T-helper 17 cell (primary cell): ENCODE measurements at places on chromosomes 7 and 10.

GRCh38 chr7:142375710-142376313 is 118.0 kb upstream of the PRSS58 start:
- peaks cover 5% of the 10 kb centered on the region for H3K4me1 ChIP-seq
- H3K4me3 ChIP-seq = no peak overlapping the region
- no peaks in the 10 kb centered on the region for H3K36me3 ChIP-seq
- H3K27me3 ChIP-seq = peaks cover 32% of the 10 kb centered on the region
- DNase-seq = no peak

DNA sequence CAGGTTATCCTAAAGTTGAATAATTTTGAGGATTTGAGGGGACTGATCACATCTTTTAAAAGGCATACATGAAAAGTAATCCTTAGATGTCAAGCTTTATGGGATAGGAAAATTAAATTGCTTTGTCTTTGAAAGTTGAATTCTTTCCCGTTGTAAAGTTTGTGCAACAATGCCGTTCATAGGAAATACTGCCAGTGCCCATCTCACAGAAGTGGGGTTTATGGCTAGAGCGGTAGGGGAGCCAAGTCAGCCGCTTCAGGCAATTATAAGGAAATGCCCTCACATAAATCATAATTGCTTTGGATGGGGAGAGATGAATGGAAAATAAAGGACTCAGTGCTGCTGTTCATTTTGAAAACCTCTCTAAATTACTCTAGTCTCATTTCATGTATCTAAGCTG is 18.1 kb downstream of the CDC123 start:
- no peak overlapping the region for H3K4me3 ChIP-seq
- peak overlapping the region; percentile 88 for H3K27ac ChIP-seq
- no peaks in the 10 kb centered on the region for H3K27me3 ChIP-seq
- peaks cover 20% of the 10 kb centered on the region for H3K4me1 ChIP-seq
- peaks cover 7% of the 10 kb centered on the region for H3K36me3 ChIP-seq

DNA sequence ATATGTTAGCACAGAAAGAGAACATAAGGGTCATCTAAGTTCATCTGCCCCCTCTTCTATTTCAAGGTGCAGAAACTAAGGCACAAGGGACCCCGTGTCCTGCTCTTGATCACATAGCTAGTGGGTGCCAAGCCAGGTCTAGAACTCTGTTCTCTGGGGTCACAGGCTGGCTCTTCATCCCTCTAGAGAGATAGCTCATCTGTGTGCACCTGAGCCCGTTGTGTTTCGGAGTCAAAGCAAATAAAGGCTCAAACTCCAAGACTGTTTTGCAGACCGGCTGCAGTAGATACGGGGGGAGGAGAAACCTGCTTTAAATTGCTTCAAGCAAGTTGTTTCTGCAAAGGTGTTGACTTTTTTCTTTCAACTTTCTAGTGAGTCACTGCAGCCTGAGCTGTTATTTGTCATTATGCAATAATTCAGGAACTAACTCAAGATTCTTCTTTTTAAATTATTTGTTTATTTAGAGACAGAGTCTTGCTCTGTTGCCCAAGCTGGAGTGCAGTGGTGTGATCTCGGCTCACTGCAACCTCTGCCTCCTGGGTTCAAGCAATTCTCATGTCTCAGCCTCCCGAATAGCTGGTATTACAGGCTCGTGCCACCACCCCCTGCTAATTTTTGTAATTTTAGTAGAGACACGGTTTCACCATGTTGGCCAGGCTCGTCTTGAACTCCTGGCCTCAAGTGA is 6.5 kb downstream of the BLVRA start:
- peaks cover 33% of the 10 kb centered on the region for H3K4me1 ChIP-seq
- H3K36me3 ChIP-seq = no peaks in the 10 kb centered on the region
- no peaks in the 10 kb centered on the region for H3K27me3 ChIP-seq

DNA sequence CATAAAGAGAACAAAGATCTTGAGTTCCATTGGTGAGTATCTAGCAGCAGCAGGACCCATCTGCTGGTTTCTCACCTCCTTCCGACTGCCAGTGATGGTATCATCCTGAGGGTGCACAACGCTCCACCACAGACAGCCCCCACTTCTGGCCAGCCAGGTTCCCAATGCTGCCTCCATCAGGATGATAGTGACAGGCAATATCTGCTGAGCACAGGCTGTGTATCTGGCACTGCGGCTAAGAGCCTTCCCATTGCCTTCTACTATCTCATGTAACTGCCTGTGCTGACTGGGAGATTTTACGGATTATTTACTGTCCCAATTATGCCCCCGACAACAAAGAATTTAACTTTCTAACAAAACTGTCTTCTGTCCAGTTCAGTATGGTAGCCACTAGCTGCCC is 352.4 kb upstream of the AOAH start:
- no peak overlapping the region for H3K4me3 ChIP-seq
- H3K4me1 ChIP-seq = peaks cover 9% of the 10 kb centered on the region
- no peak overlapping the region for H3K27ac ChIP-seq
- H3K27me3 ChIP-seq = no peaks in the 10 kb centered on the region

DNA sequence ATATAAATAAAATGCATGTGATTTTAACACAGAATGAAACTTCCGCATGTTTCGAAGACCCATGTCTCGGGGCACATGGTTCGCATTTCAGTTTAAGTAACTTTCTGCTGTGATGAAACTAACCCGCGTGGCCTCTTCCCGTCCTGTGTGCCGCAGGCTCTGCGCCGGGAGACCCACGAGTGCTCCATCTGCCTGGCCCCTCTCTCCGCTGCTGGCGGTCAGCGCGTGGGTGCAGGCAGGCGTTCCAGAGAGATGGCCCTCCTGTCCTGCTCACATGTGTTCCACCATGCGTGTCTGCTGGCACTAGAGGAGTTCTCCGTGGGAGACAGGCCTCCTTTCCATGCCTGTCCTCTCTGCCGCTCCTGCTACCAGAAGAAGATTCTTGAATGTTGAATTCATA is 35.7 kb downstream of the RNF32 start:
- no peak overlapping the region for H3K4me3 ChIP-seq
- no peaks in the 10 kb centered on the region for H3K4me1 ChIP-seq

DNA sequence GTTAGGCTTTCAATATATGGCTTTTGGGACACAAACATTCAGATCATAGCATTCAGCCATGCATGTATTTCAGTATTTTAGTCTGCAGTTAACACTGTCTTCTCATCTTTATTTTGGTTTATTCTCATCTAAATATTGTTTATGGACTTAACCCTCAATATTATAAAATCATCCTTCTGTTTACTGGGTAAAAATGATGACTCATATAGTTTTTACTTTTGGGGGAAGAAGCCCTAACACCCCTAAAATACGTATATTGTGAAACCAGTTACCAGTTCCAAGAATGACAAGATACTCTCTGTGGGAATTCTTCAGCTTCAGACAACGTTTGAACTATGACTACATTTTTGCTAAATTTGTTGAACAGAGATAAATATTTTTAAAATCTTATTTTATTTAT is 505.4 kb downstream of the LRMDA start:
- H3K4me1 ChIP-seq = no peaks in the 10 kb centered on the region
- peaks cover 42% of the 10 kb centered on the region for H3K27me3 ChIP-seq
- DNase-seq = no peak
- H3K4me3 ChIP-seq = no peak overlapping the region
- H3K27ac ChIP-seq = no peak overlapping the region
- no peaks in the 10 kb centered on the region for H3K36me3 ChIP-seq

DNA sequence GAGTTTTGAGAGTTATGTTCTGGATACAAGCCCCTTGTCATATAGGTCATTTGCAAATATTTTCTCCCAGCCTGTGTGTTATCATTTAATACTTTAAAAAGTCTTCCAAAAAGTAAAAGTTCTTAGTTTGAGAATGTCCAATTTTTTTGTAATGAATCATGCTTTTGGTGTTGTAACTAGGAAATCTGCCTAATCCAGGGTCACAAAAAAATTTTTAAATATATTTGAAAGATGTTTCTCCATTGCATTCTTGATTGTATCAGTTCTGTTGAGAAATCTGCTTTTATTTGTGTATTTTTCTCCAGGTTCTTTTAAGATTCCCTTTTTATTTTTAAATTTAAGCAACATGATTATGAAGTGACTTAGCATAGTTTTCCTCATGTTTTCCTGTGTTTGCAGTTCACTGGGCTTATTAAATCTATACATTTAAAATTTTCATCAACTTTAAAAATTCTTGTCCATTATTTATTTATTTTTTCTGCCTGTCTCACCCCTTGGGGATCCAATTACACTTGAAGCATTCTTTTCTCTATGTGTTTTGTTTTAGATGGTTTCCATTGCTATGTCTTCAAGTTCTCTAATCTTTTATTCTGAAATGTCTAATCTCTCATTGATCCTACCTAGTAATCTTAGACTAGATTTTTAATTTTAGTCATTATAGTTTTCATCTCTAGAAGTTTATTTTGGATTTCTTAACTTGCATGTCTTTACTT is 47.0 kb downstream of the CCDC71L start:
- H3K27ac ChIP-seq = no peak overlapping the region
- H3K4me3 ChIP-seq = no peak overlapping the region
- H3K4me1 ChIP-seq = peaks cover 2% of the 10 kb centered on the region
- peaks cover 6% of the 10 kb centered on the region for H3K36me3 ChIP-seq
- DNase-seq = no peak

DNA sequence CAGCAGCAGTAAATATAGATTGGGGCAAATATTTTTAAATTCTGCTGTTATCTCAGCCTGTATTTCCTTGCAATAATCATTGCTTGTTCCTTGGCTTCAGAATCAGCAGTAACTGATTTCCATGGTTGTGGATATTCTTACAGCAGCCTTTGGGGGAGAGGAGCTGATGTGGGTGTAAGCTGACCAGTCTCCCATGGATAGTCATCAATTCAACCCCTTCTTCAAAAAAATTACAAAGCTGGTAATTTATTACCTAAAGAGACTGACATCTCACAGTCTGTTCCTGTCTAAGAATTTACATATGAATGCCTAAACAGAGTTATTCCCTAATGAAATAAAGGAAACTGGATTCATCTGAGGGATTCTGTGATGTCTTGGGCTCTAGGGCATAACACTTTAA is 103.1 kb upstream of the CABCOCO1 start:
- no peaks in the 10 kb centered on the region for H3K4me1 ChIP-seq
- no peaks in the 10 kb centered on the region for H3K36me3 ChIP-seq
- DNase-seq = no peak
- H3K27me3 ChIP-seq = peaks cover 7% of the 10 kb centered on the region

- H3K27ac ChIP-seq = no peak overlapping the region
- peak overlapping the region; percentile 13 for H3K4me3 ChIP-seq
- H3K27me3 ChIP-seq = no peaks in the 10 kb centered on the region
- H3K36me3 ChIP-seq = peaks cover 7% of the 10 kb centered on the region
Observed at GRCh38 chr10:75201793-75202307, 8.7 kb upstream of the VDAC2 start.

GRCh38 chr7:124031919-124032318 is 948 bp downstream of the TMEM229A start:
- H3K27me3 ChIP-seq = peaks cover 42% of the 10 kb centered on the region
- peaks cover 7% of the 10 kb centered on the region for H3K4me1 ChIP-seq
- peaks cover 2% of the 10 kb centered on the region for H3K36me3 ChIP-seq
- H3K4me3 ChIP-seq = peak overlapping the region; percentile 80
- DNase-seq = no peak
- H3K27ac ChIP-seq = no peak overlapping the region

DNA sequence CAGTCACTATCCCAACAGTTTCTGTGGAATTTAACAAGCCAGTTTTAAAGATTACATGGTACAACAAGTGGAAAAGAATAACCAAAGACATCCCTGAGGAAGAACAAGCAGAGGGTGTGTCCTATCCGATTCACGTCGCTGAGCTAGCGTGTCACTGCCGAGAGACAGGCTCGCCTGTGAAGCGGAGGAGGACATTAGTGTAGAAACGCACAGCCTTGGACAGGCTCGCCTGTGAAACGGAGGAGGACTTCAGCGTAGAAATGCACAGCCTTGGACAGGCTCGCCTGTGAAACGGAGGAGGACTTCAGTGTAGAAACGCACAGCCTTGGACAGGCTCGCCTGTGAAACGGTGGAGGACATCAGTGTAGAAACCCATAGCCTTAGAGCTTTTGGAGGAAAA is 52.7 kb upstream of the INPP5A start:
- peaks cover 4% of the 10 kb centered on the region for H3K36me3 ChIP-seq
- peaks cover 30% of the 10 kb centered on the region for H3K27me3 ChIP-seq
- peaks cover 4% of the 10 kb centered on the region for H3K4me1 ChIP-seq
- H3K4me3 ChIP-seq = no peak overlapping the region
- no peak overlapping the region for H3K27ac ChIP-seq
- DNase-seq = no peak

DNA sequence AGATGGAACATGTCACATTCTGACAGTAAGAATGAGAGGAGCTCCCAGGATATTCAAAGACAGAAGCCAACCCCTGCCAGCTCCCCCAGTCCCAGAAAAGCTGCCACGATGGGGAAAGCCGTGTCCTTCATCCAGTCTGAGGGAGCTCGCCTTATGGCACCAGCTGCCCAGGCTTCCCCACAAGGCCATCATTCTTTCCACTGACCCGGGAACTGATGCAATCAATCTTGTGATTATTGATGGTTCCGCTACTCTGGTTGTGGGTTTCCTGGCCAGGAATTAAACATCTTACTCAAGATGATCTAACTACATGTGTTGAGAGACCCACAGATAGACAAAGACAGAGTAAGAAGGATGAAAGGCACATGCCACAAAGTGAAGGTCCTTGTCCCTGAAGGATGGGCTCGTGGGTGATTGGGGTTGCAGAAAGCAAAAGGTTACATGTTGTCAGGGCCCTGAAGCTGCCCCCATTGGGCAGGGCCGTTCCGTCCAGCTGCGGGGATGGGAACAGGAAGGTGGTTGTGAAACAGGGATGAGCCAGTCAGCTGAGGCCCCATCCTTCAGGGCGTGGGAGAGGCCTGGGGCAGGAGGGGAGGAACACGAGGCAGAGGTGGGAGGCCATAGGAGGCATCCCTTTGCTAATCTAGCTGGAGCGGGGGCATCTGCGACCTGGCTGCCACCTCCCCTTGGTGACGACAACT is 127.6 kb downstream of the OAT start:
- H3K4me3 ChIP-seq = no peak overlapping the region
- H3K27ac ChIP-seq = no peak overlapping the region
- no peak for DNase-seq
- peaks cover 8% of the 10 kb centered on the region for H3K27me3 ChIP-seq
- no peaks in the 10 kb centered on the region for H3K4me1 ChIP-seq

DNA sequence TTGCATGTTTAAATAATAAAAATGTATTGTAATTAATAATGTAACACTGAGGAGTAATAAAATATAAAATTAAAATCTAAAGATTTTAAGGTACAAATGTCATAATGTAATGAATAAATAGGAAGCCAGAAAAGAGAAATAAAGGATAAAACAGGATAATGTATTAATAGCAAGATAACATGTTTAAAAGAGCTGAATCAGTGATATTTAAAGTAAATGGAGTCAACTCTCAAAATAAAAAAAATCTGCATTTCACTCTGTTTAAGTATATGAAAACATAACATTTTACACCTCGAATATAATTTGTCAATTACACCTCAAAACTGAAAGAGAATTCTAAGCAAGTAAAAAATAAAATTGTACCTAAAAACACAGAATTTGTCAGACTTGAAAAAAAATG is 44.1 kb downstream of the GRM3 start:
- DNase-seq = no peak
- no peaks in the 10 kb centered on the region for H3K27me3 ChIP-seq
- H3K27ac ChIP-seq = no peak overlapping the region
- no peak overlapping the region for H3K4me3 ChIP-seq

GRCh38 chr7:55110282-55110992 is 91.6 kb downstream of the EGFR start:
- peaks cover 53% of the 10 kb centered on the region for H3K27me3 ChIP-seq
- DNase-seq = no peak

GRCh38 chr10:23358357-23358756 is 13.8 kb upstream of the C10orf67 start:
- H3K36me3 ChIP-seq = no peaks in the 10 kb centered on the region
- no peak for DNase-seq
- H3K27me3 ChIP-seq = no peaks in the 10 kb centered on the region
- H3K4me1 ChIP-seq = peaks cover 8% of the 10 kb centered on the region
- H3K4me3 ChIP-seq = no peak overlapping the region

GRCh38 chr10:62748386-62748785 is 56.1 kb upstream of the ADO start:
- H3K27ac ChIP-seq = peak overlapping the region; percentile 85
- no peak for DNase-seq
- no peaks in the 10 kb centered on the region for H3K36me3 ChIP-seq
- no peak overlapping the region for H3K4me3 ChIP-seq
- H3K27me3 ChIP-seq = no peaks in the 10 kb centered on the region
- H3K4me1 ChIP-seq = peaks cover 9% of the 10 kb centered on the region
